Suppressor macrophage (primary cell): ENCODE measurements at places on chromosomes 12 and 14.
A peak's percentile ranks its signal among the peaks of the same experiment; 100 is the strongest.

- DNase-seq = peak; percentile 40
Measured at GRCh38 chr12:48038085-48038484, 33.8 kb upstream of the COL2A1 start.

GRCh38 chr14:75331471-75331870, 52.8 kb downstream of the FOS start:
- peak; percentile 52 for DNase-seq

DNA sequence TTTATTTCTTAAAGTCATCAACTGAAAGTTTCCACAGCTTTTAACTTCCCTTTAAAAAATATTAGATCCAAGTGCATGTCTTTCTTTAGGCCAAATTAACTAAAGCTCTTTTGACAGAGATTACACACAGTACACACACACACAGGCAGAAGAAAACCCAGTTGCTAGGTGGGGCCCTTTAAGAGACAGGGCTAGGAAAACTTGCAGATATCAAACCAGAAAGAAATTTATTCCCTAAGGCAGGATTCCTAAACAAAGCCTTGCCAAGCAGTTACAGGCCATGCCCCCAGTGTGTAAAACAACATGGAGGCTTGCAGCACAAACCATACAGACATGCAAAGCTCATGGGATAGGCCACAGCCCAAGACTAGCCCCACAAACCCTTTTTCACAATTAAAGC, 123.4 kb downstream of the FSCB start:
- DNase-seq = no peak

- DNase-seq = no peak
Measured at GRCh38 chr12:81492131-81492720, 266.9 kb downstream of the PPFIA2 start.

DNA sequence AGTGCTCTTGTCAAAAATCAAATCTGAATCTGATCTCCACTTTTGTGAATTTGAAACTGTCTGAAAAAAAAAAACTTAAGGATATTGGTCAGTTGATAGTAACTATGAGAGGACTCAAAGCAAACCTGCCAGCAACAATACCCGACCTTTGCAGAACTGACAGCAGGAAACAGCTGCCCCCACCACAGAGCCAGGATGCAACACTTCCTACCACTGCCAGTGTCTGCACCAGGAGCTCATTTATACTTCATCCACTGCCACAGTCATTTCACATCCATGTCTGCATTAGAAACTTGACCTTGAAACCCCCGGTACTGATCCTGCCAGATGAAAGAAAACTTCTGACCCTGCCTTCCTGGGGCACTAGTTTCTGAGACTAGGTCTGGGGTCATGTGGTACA, 27.4 kb upstream of the RXYLT1 start:
- DNase-seq = no peak

GRCh38 chr12:106711316-106711715, 63.2 kb upstream of the RIC8B start:
- no peak for DNase-seq

DNA sequence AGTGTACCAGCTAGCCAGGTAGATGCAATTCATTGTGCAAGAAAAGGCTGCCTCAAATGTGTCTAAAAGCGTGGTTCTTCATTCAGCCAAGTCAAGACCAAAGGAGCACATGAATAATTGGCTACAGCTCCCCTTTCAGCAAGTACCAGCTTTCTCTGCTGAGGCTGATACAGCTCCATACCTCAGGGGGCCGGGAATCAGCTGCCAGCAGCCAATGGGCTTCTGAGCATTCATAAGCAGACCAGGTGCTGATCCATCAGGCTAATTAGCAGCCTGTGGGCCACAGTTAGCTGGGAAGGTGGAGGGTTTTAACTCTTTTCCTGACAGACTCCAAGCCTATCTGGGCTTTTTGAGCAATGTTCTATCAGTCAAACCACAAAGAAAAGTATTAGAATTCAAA, 264.7 kb downstream of the APAF1 start:
- no peak for DNase-seq

DNA sequence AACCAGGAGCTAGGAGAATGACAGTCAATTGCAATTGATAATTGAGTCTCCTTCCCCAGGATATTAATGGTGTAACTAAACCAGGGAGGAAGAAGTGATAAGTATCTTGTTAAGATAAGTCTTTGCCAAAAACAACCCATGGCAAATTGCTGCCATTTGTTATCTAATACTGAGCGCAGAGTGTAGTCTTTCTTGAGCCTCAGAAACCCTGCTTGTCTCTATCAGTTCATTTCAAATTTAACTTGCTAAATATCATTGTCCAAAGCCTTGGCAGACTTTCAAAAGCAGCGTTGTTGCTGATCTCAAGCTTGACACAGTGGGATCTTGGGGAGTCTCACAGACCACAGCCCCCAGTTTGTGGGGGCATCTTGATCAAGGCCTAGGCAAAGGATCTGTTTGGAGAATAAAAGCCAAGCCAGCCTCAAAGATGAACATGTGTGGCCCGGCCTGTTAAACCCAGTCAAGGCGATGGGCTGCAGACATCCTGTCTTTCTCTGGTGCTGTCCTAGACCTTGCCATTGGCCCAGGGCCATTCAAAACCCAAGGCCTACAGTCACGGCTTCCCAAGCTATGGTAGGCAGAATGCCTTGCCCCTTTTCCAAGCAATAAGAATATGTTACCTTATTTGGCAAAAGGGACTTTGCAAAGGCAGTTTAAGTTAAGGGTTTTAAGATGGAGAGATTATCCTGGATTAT, 164.2 kb downstream of the CHST11 start:
- no peak for DNase-seq

- DNase-seq = no peak
Measured at GRCh38 chr14:61498303-61498702, 176.9 kb downstream of the PRKCH start.

DNA sequence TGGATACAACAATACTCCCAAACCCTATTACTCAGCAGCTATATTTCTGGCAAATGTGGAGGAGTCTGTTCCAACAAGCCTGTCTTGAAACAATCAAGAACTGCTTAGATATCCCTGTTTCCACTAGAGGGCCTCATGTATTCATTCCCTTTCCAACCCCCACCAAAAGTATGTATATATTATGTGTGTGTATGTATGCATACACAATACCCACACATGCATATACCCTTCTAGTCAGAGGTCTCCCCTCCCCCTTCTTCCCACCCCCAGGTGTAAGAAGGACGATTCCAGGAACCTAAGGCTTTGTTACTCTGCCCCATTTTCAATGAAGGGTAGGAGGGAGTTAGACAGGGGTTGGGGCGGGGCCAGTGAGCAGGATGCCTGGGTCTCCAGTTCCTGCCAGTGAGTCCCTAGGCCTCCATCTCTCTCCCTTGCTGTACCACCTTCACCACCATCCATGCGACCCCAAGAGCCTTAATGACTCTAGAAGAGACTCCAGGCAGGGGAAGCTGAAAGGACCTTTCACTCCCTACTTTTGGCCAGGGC, at the start of gene DGKA:
TSS of gene DGKA (plus strand) at position 392 of the 546 bp plus-strand sequence. CDS start 5,342 bp downstream, outside the sequence.
- peak; percentile 29 for DNase-seq

- peak; percentile 85 for DNase-seq
Measured at GRCh38 chr14:85934123-85934885, 404.4 kb downstream of the FLRT2 start.

GRCh38 chr12:93090731-93091172, 161.7 kb upstream of the EEA1 start:
- no peak for DNase-seq

DNA sequence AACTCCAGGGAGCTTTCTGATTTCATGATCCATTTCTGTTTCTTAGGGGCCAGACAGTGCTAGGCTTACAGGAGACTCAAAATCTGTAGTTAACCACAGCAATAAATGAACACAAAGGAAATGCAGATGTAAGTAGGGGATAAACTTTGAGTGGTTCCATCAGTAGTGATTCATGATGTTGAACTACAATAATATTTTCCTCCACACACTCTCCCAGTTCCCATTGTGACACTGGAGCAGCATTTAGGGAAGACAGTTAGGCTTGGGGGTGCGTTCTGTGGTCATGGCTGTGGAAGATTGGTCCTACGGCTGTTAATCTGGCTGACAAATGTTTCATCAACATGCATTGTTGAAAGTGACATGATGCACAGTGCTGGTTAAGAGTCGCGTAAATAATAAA, 66.9 kb downstream of the HMGA2 start:
- DNase-seq = no peak

DNA sequence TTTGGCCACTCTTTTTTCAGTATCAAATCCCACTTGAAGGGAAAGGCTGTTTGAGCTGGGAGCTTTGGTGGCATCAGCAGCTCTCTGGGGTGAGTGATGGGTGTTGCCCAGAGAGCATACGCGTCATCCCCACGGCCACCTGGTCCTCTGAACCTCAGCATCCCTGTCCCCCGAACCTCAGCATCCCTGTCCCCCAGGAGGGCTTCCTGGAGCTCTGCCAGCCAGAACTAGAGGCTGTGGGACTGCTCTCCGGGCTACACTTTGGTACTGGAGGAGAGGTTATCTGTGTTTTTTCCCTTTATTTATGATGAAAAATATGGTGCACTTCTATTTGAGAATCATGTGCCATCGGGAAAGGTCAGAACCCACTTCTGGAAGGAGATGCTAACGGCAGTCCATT, 131.5 kb upstream of the RTL1 start:
- DNase-seq = no peak

GRCh38 chr12:3468329-3468728, 22.7 kb upstream of the PRMT8 start:
- no peak for DNase-seq

DNA sequence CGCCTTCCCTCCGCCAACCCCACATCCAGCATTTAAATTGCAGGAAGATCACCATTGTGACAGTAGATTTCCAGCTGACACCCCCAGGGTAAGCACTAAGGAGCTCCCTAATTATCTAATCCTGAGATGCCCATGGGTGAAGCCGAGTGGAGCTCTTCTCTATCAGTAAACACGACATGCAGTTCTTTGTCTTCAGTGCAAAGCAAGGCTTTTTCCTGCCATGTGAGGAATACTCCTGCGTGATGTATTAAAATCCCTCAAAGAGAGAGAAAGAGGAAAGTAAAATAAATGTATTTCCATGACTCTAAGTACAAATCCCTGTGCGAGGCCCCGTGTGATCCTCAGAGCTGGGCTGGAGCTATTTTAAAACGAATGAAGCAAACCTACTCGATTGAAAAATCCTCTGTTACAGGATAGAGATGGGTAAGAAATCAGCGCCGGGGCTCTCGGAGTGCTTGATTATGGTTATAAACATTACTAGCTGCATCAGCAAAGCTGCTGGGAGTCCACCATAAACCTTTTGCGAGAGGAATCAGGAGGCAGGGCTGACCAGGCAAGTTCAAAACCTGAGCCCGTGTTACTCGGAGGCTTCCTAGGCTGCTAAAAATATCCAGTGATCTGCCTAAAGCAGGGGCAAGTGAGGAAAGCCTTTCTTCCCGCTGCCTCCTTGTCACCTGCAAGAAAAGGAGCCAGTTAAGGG, 61.5 kb downstream of the MAP1LC3B2 start:
- DNase-seq = no peak

DNA sequence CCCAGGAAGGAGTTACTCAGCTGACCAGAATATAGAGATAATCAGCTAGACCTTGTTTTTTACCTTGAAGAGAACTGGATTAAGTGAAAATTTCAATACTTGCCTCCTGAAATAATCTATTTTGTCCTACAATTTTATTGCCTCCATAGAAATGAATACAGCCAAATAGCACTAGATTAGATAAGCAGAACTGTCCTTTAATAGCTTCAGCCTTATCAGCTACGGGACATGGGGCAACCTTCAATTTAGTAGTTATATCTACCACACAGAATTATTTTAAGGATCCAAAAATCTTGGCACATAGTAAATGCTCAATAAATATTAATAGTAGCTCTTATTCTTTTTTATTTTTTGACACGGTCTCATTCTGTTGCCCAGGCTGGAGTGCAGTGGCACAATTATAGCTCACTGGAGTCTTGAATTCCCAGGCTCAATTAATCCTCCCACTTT, 67.2 kb upstream of the PLEKHG3 start:
- no peak for DNase-seq

DNA sequence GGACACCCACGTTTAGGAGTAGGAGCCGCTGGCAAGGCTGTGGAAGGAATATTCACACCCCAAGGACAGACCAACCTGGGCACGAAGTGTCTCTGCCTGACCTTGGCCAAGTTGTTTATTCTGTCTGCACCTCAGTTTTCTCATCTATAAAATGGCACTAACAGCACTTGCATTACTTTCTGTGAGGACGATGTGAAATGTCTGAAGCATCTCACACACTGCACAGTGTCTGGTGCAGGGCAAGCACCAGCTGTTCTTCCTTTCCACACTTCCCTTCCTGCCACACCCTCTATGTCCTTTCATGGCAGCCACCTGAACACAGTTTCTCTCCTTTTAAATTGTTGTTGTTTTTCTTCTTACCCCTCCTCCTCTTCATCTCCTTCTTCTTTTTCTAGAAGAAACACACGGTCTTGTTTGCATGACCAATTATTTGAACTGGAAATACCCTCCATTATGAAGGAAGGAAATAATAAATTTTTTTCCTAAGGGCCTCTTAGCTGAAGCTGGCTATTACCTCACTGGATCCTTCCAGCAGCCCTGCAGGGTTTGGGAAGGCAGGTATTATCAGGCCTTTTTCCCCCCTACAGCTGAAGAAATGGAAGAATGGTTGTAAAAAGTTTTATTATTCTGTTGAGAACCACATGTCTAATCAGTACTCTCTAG, 42.9 kb upstream of the ATP23 start:
- DNase-seq = no peak

GRCh38 chr12:113097716-113098440, 37.7 kb downstream of the RASAL1 start:
- DNase-seq = no peak

DNA sequence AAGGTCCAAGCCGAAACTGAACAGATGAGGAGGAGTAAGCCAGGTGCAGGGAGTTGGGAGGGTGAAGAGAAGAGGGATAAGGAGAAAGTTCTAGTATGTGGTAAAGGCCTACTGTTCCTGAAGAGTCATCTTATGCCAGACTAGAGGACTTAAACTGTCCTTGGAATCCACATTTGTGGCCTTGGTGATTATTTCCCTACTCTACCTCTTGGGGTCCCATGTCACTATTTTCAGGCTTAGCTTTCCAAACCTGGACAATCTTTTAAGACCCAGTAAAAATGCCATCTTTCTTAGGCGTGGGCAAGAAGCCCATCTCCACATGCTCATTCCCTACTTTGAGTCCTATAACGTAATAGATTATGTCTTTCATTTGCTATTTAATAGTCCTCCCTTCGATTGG, 40.1 kb upstream of the CRY1 start:
- no peak for DNase-seq

DNA sequence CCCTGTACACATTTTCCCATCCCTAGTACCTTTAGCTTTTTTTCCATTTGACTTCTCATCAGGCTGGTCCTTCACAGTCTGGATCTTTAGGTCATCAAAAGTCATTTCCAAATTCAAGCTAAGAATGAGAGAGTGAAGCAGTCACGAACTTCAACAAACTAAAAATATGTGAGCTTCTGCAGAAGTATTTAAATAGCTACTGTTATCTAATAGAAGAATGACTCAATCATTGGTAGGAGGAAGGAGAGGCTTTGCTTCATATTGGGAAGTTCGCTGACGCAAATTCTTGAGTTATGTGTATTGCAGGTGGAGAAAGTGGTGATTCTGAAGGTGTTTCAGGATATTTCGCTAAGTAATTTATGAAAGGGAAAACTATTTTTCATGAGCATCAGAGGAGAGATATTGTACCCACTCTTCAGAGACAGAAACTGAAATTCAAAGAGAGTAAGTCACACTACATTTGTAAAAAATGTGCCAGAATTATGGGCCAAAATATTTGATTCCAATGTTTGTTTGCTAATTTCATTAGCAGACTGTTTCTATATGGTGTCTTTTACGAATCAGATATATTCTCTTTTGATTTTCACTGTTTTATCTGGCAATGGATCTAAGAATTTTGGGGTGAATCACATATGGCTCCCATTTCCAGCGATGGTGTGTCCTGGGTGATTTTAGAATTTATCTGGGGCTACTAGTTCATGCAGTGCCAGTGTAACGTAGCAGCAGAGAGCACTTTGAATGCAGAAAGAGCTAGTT, at the start of gene OLR1:
TSS of gene OLR1 (minus strand) at position 160 of the 756 bp plus-strand sequence. CDS start at position 105, 55 bp downstream.
- DNase-seq = peak; percentile 79

GRCh38 chr12:6535960-6536847, 1.9 kb downstream of the GAPDH start:
- peak; percentile 28 for DNase-seq
